ENCODE measurements at places on chromosomes 11 and 22. TPM values are rescaled to one million over a fixed set of nuclear protein-coding genes. Genes with fewer than 3 reads are reported as not detected.
A peak's percentile ranks its signal among the peaks of the same experiment; 100 is the strongest.

SERPINH1 gene
- 84.9 TPM for total RNA-seq

DNA sequence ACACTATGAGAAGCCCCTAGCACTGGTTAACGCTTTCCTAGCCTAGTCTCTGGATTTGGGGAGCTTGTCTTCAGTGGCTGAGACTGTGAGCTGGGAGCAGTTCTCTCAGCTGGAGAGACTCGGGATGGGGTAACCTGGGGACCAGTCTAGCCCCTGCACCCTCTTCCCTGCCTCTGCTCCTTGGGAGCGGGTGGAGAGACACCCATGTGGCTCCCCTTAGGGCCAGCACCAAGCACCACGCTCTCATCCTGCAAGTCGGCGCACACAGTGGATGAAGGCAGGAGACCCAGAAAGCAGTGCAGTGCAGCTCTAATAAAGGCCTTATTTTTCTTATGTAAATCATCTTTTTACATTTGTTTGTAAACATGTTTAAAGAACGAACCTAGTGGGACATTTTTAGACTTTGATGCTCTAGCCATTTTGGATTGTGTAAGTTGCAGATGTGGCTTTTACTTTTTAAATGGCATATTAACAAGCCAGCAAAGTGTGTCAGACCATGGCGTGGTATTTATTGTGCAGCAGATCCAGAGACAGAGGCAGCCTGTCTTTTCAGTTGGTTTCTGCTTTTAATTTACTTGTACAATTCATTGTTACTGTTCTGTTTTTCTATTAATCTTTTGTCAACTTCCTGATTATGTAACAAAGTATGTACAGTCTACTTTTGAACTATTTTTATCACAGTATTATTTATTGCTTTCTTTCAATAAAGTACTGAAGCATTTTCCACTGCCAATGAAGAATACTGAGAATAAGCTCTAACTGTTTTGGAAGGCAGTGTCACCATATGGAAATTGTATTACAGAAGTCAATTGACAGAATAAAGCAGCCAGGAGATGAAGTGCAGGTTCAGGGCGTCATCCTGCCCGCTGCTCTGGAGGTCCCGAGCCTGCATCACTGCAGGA, 14.4 kb upstream of the CTTN start:
- DNase-seq, result no peak

CATSPERZ gene
- total RNA-seq, result 1.7 TPM

OR10A2 gene
- not detected for total RNA-seq

- no peak for DNase-seq
Observed at GRCh38 chr11:9773524-9773923, 109.6 kb downstream of the SWAP70 start.

- peak; percentile 79 for DNase-seq
Observed at GRCh38 chr22:25488244-25489020, 76.0 kb upstream of the GRK3 start.

GRCh38 chr22:43941449-43941848, 13.8 kb upstream of the SAMM50 start:
- DNase-seq, result no peak

DNA sequence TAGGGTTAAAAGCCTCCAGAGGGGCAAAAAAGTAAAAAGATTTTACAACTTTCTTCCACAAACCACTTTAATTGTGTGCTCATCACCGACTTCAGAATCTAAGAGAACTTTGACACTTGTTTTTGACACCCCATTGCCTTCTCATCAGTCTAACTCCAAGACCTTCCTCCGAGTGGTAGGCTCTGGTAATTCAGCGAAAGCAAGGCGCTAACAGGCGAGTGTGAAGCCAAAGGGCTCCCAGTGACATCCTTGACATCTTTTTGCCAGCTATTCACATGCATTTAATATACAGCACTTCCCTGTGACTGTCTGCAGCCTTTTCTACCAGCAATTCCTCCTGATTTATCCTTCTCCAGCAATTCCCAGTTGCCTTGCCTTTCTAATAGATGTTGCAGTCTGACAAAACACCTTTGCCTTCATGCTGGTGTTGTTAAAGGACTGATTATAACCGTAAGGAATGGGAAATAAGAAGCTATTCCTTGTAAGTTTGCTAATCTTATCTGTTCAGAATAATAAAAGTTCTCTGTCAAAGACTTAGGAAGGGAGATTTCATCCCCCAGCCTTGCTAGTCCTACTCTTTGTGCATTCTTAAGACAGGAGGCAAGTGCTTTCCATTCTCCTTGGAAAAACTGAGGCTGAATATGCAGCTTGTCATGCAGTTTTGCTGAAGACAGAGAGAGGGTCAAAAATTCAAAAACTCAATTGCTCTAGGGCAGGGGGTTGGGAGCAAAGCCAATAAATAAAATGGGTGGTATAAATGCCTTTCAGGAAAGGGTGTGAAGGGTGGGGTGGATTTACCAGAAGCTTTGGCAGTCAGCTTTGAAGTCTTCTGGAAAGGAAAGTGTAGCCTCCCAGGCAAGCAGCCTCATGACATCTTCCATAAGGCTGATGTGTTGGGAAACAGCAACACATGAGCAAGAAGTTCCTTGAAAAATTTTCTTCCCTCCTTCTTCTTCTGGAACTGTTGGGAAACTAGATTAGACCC, 39.1 kb downstream of the SNX19 start:
- no peak for DNase-seq

DNA sequence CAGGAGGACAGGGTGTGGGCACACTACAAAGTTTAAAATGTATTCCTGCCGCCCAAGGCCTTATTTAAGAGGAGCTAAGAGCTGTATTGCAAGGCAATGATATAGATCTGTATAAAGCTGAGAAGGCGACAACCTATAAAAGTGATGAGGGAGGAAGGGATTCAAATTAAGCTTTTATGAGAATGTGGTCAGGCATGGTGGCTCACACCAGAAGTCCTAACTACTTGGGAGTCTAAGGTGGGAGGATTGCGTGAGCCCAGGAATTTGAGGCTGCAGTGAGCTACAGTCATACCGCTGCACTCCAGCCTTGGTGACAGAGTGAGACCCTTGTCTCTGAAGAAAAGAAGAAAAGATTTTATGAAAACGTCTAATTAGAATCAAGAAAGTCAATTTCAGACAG, 9.7 kb upstream of the GLB1L3 start:
- no peak for DNase-seq

UPK2 gene
- 0.42 TPM for total RNA-seq

GRCh38 chr11:213111-213510, 5.6 kb downstream of the RIC8A start:
- DNase-seq, result no peak

DNA sequence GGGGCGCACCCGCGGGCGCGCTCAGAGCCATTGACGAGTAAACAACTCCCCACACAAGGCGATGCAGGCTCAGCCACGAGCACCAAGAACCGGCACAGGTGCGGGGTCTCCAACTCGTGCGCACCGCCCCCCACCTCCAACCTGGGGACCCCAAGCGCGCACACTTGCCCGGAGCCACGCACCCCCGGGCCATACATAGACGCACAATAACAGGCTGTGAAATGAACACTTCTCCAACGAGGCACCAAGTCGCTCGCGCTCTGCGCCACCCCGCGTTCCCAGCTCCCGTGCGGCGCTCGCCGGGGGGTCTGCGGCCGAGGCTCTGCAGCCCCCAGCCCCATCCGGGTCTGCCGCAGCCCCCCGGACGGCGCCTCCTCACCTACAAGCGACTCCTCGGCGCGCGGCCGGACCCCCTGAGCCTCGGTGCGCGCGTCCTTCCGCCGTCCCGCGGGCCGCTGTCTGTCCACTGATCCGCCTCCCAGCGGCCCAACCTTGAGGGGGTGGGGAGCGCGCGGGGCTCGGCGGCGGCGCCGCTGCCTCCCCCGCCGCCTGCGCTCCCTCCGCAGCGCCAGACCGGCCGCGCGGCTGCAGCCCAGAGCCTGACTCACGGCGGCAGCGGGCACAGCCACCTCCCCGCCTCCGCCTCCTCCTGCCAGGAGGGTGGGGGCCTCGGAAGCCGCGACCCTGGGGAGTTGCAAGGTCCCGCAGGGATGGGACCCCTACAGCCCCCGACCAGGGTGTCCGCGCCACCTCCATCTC, 1.6 kb downstream of the IFITM10 start:
- no peak for DNase-seq

DNA sequence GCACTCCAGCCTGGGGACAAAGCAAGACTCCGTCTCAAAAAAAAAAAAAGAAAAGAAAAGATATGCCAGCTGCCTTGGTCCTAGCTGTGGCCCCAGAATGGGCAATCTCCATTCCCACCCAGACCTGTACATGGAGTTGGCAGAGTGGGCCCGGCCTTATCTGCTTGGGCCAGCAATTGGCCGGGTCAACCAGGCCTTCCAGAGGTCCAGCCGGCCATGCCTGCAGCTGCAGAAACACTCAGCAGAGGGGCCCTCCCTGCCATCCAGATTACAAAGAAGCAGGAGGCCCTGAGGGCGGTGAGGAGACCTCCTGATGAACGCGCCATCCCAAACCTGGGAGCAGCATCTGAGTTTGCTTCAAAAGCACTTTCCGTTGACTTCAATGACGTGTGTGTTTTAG, 26.9 kb upstream of the ARFGAP3 start:
- no peak for DNase-seq

SLC25A1 gene
- total RNA-seq, result 146 TPM

DNA sequence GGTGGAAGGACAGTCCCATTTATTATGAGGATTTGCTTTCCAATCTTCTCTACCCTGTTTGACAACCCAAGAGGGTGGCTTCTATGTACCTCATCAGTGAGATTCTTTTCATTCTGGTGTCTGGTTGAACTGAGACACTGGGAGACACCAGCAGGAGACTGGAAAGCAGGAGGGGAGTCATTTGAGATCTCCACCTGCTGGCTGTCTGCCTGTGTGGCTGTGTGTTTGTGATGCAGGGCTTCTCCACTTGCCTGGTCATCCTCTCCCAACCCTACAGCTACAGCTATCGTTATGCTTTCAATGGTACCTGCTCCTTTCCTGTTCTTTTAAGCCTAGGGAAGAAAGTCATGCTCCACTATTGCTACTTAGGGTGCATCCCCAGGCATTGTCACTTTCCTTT, 48.6 kb downstream of the MRGPRX1 start:
- no peak for DNase-seq

DNA sequence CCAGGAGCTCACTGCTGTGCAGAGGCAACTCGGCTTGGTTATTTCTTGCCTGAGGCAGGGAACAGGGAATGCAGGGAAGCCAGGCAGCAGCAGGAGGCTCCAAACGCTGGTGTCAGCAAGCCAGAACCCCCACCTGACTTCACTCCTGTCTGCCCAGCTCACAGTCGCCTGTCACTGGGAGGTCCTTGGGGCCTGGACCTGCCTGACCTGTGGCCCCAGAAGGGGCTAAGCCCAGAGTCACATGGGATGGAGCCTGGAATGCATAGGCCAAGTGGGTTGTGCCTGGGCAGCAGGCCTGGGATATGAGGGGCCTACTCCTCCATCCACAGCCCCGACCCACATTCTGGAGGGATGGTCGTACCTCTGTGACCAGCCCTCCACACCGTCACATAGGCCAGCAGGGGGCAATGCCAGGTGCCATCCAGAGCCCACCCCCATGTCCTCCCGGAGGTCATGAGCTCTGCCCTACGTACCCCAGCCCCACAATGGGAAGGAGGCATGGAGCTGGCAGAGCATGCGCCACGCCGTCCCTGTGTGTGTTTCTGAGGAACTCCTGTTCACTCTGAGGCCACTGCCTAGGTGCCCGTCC, 5.2 kb downstream of the RASSF7 start:
- no peak for DNase-seq

SMIM35 gene
- not detected for total RNA-seq

DNA sequence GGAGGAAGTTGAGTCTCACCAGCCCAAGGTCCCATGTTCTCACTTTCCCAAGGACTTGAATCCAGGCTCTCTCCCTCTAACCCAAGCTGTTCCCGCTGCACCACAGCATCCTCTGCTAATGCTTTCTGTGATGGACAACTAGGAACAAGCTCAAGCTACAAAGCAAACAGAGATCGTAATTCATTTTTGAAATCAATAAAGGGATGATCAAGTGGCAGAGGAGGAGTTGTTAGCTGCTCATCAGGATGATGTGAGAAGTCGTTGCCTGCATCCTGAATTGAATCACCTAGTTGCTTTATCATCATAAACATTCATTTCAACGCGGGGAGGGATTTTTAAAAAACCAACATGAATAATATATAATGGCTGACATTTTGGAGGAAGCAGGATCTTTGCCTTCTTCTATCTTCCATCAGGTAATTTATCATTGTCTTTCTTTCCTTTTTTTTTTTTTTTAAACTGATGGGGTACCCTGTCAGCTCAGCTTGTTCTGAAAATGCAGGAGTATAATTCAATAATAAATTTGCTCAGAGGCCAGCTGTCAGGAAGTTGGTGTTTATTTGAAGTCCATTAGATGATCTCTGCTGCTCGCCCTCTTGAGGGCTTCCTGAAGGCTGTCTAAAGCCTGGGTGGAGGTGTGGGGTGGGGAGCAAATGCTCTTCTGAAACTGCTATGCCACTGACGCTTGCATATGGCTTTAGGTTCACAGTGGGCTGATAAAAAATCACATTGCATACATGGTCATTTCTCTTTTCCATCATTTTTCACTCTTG, 174.4 kb upstream of the NARS2 start:
- no peak for DNase-seq
